ENCODE measurements at places on chromosomes 6 and 20. TPM values are rescaled to one million over a fixed set of nuclear protein-coding genes. Genes with fewer than 3 reads are reported as not detected.

- DNase-seq: no peak
Measured at GRCh38 chr6:150720774-150721233, 121.1 kb downstream of the PLEKHG1 start.

DNA sequence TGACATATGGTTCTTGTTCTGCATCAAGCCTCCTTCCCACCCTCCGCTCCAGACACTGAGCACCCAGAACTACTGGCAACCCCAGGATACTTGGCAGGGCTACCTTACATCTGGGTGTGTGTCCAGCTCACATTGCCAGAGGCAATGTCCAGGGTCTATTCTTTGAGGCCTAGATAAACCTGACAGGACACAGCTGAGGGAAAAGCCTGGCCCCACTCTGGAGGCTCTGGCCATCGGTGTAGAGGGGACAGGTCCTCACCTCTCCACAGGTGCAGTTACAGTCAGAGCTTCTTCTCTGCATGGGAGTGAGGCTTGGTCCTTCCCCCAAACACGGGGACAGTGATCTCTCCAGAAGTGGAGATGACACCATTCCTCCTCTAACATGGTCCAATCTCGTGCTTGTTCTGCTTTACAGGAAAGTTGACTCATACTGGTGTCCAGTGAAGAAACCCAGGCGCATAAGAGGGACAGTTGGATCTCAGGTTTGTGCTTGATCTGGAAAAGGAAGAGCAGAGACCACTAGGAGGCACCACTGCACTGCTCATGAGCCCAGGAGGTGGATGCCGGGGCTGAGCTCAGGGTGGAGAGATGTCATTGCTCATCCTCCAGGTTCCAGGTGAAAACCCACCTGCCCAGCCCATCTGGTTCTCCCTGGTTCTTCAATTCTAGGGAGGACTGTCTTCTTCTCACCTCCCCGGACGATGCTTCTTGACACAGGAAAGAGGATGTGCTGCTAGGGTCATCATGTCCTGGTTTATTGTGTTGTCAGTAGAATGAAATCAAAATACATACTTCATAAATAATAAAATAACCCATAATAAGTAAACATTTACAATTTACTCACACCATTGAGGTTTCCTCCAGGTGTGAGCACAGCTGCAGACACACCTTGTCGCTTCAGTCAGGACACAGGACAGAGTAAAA lies 14.7 kb downstream of the HLA-F start:
- DNase-seq: no peak

GRCh38 chr20:62229667-62230066 lies 8.7 kb upstream of the OSBPL2 start:
- DNase-seq: no peak

- DNase-seq: no peak
Measured at GRCh38 chr6:14231071-14231483, 113.5 kb downstream of the CD83 start.

The ZC2HC1B gene
- total RNA-seq: not detected
